ENCODE measurements at places on chromosomes 4 and X.

- DNase-seq, result peak; percentile 19
These were observed 26.0 kb downstream of the CAPN6 start for GRCh38 chrX:111244235-111244750.

- no peak for DNase-seq
These were observed 37.4 kb downstream of the CXorf58 start for GRCh38 chrX:23945206-23945605.

DNA sequence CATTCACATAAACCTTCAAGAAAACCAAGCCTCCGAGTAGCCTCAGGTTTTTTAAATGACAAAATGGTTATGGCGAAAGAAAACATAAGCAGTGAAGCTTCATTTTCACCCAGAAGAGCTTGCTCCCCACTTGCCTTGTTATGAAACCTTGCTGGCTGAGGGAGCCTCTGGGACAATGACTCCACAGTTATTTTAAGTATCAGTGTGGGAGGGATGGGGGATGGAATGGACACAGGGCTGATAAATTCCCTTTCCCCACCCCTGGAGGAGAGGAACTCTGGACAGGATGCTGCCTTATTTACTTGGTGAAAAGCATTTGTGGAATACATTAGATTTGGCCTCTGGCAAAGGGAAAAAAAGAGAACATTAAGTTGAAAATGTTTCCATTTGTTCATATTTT, 220.7 kb upstream of the CNKSR2 start:
- DNase-seq, result no peak

DNA sequence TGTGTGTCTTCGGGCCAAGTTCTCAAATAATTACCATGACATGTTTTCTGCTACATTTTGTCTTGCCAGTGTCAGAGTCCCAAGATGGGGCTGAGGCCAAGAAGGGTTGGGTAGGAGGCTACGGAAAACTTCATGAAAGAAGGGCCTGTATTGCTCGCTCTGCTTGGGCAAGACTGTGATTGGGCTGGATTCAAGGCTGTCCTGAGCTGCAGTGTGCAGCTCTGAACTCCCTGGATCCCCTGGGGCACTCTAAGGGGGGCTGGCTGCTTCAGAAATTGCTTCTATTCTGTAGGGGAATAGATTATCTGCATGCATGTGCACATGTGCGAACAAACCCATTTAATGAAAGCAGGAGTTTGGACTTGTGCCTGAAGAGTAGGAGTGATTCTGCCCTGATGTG, 13.6 kb downstream of the TSPAN6 start:
- no peak for DNase-seq

DNA sequence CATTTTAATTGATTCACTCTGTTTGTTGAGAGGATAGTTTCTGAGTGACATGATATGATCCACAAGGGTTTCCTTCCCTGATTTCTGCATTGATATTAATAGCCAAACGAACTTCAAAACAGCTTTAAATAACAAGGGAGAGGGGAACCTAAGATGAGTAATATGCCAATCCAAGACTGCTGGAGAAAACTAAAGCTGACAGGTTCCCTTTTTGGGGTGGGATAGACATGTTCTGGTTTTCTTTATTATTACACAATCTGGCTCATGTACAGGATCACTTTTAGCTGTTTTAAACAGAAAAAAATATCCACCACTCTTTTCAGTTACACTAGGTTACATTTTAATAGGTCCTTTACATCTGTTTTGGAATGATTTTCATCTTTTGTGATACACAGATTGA, 182.2 kb downstream of the AR start:
- DNase-seq, result no peak

GRCh38 chrX:8404471-8404870, 60.2 kb upstream of the VCX3B start:
- DNase-seq, result no peak

GRCh38 chr4:54726907-54727306, 69.2 kb downstream of the KIT start:
- no peak for DNase-seq

GRCh38 chr4:156931267-156931666, 40.3 kb downstream of the PDGFC start:
- peak; percentile 82 for DNase-seq

DNA sequence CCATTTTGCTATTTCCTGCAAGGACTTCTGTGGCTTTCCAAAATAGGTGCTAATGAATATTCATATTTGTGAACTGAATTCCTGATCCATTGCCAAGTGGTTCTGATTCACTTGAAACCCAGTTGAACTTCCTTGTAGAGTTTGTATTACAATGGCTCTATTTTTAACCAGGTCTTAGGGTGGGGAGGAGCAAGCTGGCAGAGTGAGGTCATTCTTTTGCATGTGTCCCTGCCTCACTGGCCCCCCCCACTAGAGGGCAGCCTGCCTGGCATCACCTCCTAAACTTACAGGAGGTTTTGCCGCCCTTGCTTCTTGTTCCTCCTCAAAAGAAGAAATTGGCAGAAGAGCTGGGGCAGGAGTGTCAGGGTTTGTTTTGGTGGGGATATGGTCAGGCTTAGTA, 10.5 kb downstream of the PTTG2 start:
- DNase-seq, result peak; percentile 41

GRCh38 chr4:34466411-34466810, 1777.9 kb downstream of the ARAP2 start:
- DNase-seq, result no peak

GRCh38 chr4:2383760-2384159, 34.7 kb downstream of the ZFYVE28 start:
- DNase-seq, result no peak

GRCh38 chr4:149910177-149910576, 94.5 kb upstream of the IQCM start:
- no peak for DNase-seq

- DNase-seq, result peak; percentile 53
These were observed 58.0 kb downstream of the FGF16 start for GRCh38 chrX:77505227-77505626.

GRCh38 chrX:112642349-112642748, 37.4 kb downstream of the LHFPL1 start:
- peak; percentile 57 for DNase-seq

DNA sequence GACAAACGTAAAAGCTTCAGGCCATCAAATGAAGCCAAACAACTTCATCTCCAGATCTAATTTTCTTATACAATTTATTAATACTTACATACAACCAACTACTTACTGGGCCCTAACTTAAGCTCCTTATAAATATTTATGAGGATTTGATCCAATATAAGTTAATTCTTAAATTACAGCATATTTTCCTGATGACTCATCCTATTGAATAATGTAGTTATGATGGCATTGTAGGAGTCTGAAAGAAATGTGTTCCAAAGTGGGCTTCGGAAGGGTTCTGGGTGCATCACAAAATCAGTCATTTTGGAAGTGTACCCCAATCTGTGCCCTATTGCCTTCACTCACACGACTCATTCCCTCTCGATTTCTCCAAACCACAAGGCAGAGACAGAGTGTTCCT, 455.1 kb upstream of the CTSO start:
- DNase-seq, result peak; percentile 90

GRCh38 chr4:74331252-74331651, 23.0 kb downstream of the EPGN start:
- DNase-seq, result no peak

DNA sequence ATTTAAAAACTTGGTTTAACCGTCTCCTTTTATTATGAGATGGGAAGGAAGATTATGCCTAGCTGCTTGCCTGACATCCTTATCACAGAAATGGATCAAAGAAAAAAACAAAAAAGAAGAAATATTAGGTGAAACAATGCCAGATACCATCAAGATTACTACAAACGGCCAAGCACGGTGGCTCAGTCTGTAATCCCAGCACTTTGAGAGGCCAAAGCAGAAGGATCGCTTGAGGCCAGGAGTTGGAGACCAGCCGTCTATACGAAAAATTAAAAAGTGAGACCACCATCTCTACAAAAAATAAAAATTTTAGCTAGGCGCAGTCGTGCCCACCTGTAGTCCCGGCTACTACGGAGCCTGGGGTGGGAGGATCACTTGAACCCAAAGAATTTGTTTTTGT, 2.3 kb downstream of the FRYL start:
- no peak for DNase-seq

DNA sequence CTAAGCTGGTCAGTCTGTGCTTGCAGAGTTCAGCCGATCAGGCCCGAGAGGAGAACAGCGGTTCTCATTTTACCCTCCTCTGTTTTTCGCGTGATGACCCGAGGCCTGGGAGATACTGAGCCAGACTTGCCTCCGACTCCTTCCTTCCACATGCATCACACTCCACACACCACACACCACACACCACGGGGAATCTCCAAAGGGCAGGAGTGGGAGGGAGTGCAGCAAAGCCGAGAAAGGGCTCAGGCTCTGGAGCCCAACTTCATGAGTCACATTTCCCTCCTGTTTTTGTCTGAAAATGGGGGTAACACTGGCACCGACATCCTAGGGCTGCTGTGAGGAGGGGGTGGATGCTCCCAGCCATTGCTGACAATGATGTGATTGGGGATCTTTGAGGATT, 38.9 kb downstream of the TKTL1 start:
- DNase-seq, result no peak

- peak; percentile 61 for DNase-seq
These were observed 38.4 kb upstream of the PDLIM3 start for GRCh38 chr4:185573651-185574199.

- DNase-seq, result no peak
These were observed 173.1 kb downstream of the FSTL5 start for GRCh38 chr4:161990721-161991120.

GRCh38 chrX:72396117-72396516, 90.4 kb upstream of the CITED1 start:
- DNase-seq, result no peak

- no peak for DNase-seq
These were observed 107.6 kb upstream of the PACRGL start for GRCh38 chr4:20592663-20593062.

DNA sequence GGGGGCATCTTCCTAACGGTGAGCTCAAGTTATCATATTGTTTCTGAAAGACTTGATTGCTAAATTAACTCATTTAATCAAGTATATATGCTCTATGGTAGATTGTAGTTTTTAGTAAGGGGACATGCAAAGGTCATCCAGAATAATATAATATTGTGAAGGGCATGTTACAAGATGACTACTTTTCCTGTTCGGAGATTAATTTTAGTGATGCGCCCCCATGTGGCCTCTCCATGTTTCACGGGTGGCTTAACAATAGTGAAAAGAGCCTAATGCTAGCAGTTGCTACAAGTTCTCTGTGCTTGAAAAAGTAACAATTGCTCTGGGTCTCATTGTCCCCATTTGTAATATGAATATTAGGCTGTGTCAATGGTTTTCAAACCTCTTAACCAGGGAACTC, 12.2 kb downstream of the SMPX start:
- DNase-seq, result peak; percentile 52

DNA sequence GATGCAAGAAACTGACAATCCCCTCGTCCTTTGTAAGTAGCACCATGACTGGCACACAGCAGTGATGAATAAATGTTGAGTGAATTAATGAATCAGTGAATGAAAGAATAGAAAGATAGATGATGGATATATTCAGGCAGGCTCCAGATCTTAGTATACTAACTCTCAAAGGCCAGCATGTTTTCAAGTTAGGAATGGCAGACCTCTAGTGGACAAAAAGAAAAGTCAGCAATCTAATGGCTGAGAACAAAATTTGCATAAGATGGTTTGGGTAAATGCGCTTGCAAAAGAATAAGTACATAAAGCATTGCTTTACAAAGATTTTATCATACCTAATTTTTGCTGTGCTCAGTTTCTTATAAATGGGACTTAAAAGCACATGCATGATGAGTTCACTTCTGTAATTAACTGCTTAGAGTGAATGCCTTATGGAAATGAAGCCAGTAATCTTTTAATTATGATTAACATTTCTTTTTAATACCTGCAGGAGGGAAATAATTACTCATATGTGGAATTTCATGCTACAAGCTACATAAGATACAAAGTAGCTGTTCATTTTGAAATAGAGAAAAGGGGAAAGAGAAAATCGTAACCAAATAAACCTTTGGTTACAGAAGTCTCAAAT, 126.9 kb upstream of the GPRIN3 start:
- DNase-seq, result peak; percentile 25

GRCh38 chr4:61299316-61299715, 99.2 kb downstream of the ADGRL3 start:
- no peak for DNase-seq

GRCh38 chr4:59457576-59457975, 1742.5 kb upstream of the ADGRL3 start:
- no peak for DNase-seq

DNA sequence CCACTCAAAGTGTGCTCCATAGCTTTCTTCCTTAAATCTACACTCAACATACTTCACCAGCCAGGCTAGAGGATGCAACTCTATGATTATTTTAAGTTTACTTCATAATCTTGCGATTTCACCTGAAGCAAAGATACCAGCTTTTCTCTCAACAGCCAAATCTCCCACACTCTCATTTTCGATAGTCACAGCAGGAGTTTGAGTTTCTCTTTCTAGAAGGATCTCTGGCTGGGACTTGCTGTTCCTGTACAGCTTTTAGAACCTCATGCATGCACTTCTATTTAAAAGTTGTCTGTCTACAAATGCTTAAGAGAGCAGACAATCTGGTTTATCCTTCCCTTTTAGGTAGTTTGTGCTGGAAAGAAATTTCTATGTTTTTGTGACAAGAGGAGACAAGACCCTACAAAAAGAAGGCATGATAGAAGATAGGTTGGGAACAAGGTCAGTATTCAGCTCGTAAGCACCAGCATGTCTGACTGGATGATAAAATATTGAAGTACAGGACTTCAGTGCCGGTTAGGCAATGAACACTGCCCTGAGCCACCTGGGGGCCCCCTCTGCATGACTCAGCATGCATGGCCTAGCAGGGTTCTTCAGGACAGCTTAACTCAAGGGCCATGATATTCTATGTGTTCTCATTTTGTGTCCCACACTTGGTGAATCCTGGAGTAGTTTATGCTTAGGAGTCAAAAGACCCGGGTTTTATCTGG, 65.6 kb downstream of the ATXN3L start:
- peak; percentile 10 for DNase-seq

DNA sequence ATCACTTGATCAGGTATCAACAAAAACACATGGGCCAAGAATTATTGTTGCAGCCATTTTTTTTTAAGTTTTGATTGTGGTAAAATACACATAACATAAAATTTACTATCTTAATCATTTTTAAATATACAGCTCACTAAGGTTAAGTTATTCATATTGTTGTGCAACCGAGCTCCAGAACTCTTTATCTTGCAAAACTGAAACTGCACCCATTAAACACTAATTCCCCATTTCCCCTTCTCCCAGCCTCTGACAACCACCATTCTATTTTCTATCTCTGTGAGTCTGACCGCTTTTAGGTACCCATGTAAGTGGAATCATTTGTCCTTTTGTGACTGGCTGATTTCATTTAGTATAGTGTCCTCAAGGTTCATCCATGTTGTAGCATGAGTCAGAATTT, 126.2 kb upstream of the NDP start:
- DNase-seq, result no peak

DNA sequence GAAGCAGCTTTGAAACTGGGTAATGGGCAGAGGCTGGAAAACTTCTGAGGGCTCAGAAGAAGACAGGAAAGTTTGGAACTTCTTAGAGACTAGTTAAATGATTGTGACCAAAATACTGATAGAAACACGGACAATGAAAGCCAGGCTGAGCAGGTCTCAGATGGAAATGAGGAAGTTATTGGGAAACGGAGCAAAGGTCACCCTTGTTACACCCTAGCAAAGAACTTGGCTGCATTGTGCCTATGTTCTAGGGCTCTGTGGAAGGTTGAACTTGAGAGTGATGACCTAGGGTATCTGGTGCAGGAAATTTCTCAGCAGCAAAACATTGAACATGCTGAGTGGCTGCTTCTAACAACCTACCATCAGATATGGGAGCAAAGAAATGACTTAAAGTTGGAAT, 50.8 kb upstream of the FBXW7 start:
- no peak for DNase-seq

GRCh38 chr4:68368691-68369131, 18.8 kb upstream of the YTHDC1 start:
- DNase-seq, result no peak
